ENCODE measurements at places on chromosomes 1 and 21.

DNA sequence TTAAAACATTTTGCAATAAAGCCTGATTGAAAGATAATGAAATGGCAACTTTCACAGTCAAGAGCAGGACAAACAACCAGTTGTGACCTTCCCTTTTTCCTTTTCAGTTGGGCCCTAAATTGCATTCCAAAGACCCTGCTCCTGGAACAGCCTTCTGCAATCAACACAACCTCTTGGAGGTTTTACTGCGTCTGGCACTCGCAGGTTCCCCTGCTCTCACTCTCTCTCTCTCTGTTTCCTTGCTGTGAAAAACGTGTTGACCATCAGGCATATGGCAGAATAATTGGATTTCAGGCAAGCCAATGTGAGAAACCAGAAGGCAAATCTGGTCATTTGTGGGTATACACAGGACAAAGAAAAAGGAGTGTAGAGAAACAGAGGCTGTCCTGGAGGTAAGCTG lies 23.2 kb downstream of the SLC44A5 start:
- DNase-seq: no peak

DNA sequence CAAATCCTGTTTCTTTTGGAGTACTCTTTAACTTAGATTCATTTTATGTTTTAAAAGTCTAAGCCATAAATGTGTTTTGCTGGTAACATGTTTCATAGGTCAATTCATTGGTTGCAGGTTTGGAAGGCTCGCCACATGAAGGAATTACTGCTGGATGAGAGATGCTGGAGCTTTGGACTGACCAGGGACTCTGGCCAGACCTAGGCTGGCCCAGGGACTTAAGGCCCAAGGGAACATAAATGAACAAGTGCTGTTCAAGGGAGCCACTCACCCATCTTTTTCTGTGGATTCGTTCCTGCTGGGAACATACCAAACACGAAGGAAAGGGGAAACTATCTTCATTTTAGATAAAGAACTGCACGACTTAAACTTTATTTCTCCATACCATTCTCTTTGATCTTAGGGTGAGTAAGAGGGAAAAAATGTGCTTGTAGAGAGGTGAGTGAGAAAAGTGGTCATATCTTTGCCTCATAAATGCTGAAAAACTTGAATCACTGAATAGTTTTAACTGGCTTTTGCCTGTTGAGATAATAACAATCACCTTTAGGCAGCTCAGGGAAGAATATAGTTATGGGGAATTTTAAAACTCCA lies 15.3 kb upstream of the SHCBP1L start:
- DNase-seq: no peak

GRCh38 chr1:81702903-81703302 lies 97.8 kb upstream of the ADGRL2 start:
- no peak for DNase-seq

DNA sequence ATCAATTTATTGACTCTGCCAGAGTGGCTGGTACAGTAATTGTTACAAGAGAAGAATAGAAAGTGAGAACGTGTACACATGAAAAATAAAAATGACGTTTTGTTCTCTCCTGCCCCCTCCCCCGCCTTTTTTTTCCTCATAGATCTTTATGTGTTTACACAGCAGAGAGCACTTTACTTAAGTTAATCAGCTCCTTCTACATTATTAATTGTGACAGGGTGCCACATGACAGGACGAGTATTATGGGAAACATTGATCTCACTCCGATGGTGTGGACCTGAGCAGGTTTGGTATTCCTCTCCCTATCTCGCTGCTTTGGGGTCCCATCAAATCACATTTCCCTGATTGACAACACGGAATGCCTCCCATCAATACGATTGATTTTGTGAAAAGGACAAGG lies 285.7 kb downstream of the TM2D1 start:
- no peak for DNase-seq

GRCh38 chr1:56566061-56566744 lies 13.2 kb downstream of the PLPP3 start:
- no peak for DNase-seq

- no peak for DNase-seq
Observed at GRCh38 chr1:226293553-226293920, 15.4 kb downstream of the LIN9 start.

DNA sequence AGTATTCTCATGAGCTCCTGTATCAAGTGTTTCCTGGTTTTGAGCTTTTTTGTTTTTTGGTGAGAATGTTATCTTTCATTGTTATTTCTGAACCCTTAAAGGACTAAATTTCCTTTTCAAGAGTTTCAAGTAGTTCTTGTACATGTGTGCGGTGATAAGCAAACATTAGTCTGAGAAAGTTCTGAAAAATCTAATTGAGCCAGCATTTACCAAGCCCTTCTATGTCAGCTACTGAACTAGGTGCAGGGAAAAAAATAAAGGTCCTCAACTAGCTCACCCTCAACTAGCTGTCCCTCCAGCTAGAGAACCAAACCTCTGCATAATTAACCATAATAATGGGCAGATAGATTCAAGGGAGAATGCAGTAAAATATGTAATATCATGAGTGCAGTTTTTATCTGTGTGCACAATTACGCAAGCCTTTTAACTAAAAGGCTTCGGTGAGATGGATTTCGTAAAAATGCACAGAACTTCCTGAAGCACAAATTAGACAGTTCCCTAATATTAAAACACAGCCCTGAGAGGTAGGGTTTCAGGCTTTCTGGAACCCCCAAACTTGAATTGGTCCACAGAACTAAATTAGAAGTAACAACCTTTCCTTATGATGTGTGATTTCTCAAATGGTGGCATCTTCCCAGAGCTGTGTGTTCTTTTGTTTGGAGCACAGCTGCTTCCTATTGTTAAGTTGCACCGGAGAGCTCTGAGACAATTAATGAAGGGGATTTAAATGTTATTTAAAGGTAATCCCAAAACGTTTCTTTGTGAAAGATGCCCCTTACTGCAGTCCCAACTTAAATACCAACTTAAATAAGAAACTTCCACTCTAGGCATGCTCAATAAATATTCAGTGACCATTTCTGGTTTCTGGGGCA lies 165.8 kb downstream of the NFIA start:
- DNase-seq: peak; percentile 32

GRCh38 chr1:242005866-242006535 lies 7.1 kb upstream of the MAP1LC3C start:
- DNase-seq: no peak

DNA sequence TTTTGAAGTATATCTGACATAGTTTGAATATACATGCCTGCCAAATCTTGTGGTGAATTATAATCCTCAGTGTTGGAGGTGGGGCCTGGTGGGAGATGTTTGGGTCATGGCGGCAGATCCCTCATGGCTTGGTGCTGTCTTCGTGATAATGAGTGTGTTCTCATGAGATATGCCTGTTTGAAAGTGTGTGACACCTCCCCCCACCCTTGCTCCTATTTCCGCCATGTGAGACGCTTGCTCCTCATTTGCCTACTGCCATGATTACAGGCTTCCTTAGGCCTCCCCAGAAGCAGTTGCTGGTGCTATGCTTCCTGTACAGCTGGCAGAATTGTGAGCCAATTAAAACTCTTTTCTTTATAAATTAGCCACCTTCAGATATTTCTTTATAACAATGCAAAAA lies 436.6 kb upstream of the BEND5 start:
- DNase-seq: no peak

DNA sequence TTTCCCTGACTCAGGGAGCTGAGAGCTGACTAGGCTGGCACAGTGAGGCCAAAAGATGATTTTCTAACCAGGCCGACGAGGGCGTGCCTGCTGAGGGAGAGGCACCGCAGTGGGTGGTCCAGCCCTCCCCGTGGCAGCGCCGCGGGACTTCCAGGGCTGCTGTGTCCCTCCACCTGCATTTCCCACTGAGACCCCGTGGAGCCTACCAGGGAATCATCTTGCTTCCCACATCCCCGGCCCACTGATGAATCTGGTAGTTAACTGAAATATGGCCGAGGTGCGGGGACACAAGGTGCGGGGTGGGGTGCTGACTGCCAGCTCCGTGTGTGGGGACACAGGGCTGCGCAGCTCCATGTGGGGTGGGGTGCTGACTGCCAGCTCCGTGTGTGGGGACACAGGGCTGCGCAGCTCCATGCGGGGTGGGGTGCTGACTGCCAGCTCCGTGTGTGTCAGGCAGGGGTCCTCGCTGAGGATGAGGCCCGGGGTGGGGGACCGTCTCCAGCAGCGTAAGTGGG lies 10.4 kb downstream of the WRAP73 start:
- no peak for DNase-seq

- no peak for DNase-seq
Observed at GRCh38 chr1:175000697-175001187, 995 bp downstream of the CACYBP start.

DNA sequence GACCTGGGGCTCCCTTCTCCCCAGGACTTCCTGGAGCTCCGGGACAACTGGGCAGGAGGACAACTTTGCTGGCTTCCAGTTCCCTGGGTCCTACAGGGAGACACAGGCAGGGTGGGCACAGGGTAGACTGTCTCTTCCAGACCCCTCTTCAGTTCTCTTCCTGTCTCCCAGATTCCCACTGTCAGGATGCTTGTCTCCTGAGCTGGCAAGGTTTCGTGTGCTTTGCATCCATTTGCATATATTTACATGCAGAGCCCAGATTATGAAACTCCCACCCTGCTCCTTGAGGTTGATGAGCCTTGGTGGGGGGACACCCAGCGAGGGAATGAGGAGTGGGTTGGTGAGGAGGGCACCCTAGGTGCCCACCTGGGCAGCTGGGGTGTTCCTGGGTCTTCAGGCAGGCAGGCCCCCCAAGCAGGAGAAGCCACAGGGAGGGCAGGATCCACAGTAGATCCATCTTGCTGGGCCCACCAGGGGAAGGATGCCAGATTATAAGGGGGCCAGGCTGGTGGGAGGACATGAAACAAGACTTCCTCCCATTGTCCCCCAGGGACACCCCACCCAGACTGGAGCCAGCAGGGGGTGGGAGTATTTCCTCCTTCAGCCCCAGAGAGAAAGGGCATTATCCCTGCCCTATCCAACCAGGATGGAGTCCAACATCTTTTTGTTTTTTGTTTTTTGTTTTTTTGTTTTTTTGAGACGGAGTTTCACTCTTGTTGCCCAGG lies at the start of gene FCN3:
Gene FCN3 (minus strand): TSS at position 463 of the 725 bp plus-strand sequence. CDS start 6 bp downstream, at position 457.
- DNase-seq: no peak

DNA sequence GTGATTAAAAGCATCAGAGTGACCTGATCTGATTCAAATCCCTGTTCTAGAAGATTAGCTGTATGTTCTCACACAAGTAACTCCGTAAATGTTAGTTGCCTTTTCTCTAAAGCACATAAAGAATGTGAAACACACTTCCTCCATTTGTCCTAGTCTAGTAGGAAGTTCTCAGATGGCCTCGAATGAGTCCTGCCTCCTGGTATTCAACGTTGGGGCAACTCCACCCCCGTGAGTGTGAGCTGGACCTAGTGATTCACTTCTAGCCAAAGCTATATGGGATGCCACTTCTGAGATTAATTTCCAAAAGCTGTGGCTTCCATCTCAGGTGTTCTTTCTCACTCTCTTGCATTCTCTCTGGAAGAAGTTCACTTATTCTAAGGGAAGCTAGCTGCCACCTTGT lies 267.6 kb downstream of the GPATCH2 start:
- DNase-seq: no peak

- no peak for DNase-seq
Observed at GRCh38 chr1:92709738-92710137, 75.2 kb downstream of the EVI5 start.

DNA sequence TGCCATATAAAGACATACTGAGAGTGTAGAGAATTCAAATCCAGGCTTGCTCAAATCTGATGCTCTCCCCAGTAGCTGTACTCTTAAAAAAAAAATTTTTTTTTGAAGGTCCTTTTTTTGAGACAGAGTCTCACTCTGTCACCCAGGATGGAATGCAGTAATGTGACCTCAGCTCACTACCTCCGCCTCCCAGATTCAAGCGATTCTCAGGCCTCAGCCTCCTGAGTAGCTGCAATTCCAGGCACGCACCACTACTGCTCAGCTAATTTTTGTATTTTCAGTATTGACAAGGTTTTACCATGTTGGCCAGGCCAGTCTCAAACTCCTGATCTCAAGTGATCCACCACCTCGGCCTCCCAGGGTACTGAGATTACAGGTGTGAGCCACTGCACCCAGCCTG lies 28.7 kb downstream of the STYXL2 start:
- no peak for DNase-seq

Data from neuronal stem cell (in vitro differentiated cells).